CD14-positive monocyte (primary cell): ENCODE measurements at places on chromosomes 1 and 21.

DNA sequence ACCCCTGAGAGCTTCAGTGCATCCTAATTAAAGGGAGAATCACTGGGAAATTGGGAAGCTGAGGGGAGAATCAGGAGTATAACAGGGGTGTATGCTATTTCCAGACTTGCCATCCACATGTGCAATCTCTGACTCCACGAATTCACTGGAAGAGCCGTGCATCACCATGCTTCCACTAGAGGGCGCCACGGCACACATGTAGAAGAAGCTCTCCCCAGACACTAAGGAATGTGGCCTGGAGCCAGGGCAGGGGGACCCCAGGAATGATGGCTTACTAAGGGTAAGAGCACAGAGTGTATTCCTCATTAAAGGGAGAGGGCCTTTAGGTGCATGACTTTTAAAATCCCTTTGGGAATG, 81.5 kb downstream of the ABCA4 start:
- DNase-seq, result peak; percentile 66

DNA sequence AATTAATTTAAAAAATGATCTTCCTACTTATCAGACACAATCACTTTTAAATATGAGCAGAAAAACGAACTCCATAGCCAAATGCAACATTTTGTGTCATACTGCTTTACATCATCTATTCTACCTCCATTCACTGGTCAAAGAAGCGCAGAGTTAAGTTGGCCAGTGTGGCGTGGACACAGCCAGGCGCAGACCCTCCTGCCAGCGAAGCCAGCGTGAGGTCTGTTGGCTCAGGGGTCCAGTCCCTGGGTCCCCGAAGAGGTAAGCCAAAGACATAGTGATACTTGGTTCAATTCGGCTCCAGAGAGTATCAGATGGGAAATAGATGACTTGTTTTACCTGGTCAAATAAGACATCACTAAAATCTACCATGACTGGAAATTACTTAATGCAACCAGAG, 59.2 kb downstream of the B3GALT5 start:
- no peak for DNase-seq

DNA sequence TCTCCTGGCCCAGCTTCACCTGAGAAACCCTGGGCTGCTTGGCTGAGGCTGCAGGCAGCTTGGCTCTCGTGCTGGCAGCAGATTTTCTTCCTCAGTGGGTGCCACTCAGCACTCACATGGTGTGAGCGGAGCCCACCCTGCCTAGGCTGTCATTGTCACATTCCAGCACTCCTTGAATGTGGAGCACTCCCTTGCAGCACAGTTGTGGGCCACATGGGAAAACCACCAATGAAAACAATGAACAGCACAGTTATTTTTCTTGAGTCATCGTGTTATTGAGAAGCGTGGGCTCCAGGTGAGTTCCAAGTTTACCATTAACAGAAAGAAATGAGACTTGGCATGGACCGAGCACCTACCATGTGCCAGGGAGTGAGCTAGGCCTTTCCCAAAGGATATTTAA, 27.2 kb upstream of the TRIM67 start:
- no peak for DNase-seq

DNA sequence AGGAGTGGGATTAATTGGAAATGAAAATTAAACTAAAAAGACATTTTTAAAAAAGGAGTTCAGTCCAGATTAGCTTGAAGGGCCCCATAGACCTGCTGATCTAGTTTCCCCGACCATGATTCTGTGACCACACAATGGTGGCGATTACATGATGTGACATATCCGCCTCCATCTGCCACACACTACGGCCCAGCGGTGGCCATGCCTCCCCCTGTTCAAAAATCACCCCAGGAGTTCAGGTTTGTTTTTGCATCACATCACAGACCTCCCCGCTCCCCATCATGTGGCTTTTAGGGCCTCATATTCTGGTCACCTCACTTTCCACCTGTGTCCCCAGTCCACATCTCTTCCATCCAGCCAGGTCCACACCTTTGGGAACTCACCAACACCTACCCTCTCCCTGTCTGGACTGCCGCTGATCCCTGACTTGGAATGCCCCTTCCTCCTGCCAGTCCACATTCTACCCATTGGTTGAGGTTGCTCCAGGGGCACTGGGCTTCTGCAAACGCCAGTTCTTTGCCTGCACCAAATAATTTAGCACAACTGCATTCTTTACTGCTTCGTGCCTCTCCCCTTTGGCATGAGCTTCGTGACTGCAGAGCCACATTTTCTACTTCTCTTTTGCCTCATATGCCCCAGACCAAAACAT, 38.9 kb downstream of the CD247 start:
- DNase-seq, result no peak

DNA sequence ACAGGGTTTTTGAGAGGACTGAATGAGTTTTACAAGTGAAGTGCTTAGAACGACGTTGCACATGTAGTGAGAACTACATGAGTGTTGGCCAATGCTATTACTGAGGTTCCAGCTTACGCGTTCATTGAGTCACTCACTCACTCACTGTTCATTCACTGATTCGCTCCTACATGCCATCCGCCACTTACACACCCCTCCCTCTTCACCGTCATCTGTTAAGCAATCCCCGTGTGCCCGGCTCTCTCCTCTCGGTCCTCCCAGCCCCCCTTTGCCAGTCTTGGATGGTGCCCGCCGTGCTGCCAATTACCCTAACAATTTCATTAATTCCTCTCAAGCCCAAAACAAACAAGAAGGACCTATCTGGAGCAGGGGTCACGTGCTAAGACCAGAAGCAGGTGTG, 27.3 kb upstream of the EPHA2 start:
- peak; percentile 50 for DNase-seq

- DNase-seq, result no peak
Measured at GRCh38 chr21:24617819-24618218, 989.5 kb downstream of the MRPL39 start.

DNA sequence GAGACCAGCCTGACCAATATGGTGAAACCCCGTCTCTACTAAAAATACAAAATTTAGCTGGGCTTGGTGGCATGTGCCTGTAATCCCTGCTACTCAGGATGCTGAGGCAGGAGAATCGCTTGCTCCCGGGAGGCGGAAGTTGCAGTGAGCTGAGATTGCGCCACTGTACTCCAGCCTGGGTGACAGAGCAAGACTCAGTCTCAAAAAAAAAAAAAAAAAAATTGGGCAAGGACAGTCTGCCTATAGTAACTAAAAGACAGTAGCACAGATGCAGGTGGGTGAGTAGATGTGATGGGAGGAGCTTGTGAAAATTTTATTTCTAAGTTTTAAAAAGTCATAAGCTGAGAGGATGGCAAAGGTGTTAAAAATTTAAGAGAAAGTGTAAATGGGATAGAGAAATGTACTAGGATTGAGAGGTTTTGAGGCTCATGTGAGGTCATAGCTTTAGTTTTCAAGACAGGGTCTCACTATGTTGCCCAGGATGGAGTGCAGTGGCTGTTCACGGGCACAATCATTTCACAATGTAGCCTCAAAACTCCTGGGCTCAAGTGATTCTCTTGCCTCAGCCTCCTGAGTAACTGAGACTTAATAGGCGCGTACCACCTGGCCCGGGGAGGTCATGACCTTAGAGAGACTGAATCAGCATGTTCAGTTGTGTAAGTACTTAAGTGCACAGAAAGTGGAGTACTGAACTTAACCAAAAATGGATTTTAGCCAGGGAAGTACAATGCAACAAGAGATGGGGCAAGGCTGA, 33.7 kb downstream of the PTP4A2 start:
- DNase-seq, result peak; percentile 84

DNA sequence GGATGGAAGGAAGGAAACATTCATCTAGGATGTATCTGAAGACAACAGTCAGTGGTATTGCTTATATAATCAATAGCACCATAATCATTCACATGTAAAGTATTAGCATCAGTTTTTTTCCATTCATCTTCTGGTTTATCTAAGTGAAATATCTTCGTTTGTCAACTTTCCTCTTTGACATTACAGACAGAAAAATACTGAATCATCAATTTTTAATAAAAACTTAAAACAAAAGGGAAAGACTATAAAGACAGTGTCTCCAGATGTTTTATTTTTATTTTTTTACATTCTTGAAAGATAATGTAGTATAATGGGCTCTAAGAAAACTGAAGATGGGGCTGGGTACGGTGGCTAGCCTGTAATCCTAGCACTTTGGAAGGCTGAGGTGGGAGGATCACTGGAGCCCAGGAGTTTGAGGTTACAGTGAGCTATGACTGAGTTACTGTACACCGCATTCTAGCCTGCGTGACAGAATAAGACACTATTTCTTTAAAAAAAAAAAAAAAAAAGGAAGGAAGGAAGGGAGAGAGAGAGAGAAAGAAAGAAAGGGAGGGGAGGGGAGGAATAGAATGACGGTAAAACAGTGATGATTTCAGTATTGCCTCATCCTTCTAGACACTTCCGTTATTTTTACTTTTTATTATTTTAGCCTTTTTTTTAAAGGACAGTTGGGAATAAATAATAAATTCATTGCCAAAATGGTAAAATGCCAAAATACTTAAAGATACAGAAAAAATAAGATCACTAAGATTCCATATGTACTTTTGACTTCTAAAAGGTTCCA, 89.5 kb downstream of the NRIP1 start:
- no peak for DNase-seq

DNA sequence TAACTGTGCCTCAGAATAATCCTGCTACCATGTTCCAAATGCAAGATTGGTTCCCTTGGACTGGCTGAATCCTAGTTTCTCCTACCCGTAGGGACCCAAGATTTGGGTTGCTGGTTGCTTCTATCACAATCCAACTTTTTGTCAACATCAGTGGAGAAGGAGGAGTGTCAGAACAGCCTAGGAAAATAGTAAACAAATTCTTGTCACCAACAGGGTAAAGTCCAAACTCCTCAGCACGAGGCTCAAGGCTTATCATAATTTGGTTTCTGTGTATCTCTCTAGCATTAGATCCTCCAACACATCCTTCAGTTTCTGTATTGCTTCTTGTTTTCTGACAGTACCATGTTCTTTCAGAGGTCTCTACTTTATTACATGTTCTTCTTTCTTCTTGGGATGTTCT, 370.2 kb upstream of the DAB1 start:
- DNase-seq, result no peak

- peak; percentile 58 for DNase-seq
Measured at GRCh38 chr1:66752000-66752592, at the start of gene DYNLT5. DYNLT5 (plus strand) TSS chr1:66752459; CDS start chr1:66754659, 2,200 bp downstream.

GRCh38 chr1:151146072-151146411, 389 bp downstream of the SEMA6C start:
- DNase-seq, result no peak

- no peak for DNase-seq
Measured at GRCh38 chr1:116359060-116359830, 13.8 kb upstream of the ATP1A1 start.

- no peak for DNase-seq
Measured at GRCh38 chr1:58950897-58951296, 167.1 kb upstream of the JUN start.

DNA sequence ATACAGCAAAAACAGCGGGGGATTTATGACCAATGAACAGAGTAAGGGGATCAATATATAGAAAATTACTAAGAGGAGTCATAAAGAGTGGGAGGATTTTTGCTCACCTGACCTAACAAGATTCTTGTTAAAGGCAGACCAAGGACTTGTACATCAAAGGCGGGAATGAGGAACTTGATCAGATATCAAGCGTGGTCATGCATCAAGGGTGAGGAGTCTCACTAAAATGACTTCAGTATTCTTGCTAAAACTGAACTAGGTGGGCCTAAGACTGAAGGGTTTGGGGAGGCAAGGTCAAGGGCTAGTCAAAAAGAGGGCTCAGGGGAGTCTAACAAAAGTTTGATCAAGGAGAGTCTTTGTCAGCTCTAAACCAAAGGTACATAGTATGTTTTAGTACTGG, 2.1 kb downstream of the MOV10 start:
- DNase-seq, result peak; percentile 9

- DNase-seq, result no peak
Measured at GRCh38 chr1:231272880-231273279, 31.9 kb downstream of the GNPAT start.

- DNase-seq, result peak; percentile 55
Measured at GRCh38 chr1:201530741-201531531, 8.0 kb upstream of the NAV1 start.

DNA sequence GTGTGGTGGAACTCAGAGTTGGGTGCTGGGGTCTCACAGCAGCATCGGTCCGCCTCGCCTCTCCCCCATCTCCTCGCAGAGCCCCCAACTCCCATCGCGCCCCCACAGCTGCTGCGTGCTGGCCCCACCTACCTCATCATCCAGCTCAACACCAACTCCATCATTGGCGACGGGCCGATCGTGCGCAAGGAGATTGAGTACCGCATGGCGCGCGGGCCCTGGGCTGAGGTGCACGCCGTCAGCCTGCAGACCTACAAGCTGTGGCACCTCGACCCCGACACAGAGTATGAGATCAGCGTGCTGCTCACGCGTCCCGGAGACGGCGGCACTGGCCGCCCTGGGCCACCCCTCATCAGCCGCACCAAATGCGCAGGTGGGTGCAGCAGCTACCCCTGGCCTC, 24.2 kb downstream of the PTPRU start:
- no peak for DNase-seq

- no peak for DNase-seq
Measured at GRCh38 chr1:26164036-26164860, 4.5 kb downstream of the C1orf232 start.

DNA sequence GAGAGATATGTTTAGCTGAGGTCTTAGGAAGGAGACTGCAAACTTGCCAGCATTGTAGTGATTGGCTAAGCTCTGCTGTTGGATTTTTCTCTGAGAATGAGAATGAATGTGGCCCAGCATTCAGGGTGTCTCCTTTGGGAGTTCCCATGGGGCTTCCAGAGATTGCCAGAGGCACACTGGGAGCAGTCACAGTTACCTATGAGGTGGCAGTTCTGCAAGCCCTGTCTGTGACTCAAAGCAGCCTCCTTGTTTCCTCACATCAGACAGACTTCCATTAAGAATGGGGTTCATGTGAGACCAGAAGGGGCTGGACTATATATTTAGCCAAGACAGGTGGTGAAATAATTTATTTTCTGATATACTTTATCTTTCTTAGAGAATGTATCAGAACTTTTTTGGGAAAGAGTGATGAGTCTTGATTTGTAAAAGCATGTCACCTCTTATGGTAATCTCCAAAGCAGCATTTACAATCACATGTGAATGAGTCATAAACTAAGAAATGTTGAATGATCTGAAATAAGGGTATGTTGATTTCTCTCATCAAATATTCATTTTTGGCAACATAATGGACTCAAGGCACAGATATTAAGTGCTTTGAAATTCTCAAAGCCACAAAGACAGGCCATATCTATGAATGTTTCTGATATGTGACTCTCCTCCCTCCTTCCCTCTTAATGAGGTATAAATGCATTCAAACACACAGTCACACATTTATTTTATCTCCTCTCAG, 9.5 kb upstream of the SLC19A2 start:
- DNase-seq, result peak; percentile 73

- DNase-seq, result no peak
Measured at GRCh38 chr1:7266561-7266960, 481.3 kb downstream of the CAMTA1 start.

GRCh38 chr1:226473325-226473724, 65.4 kb upstream of the PARP1 start:
- no peak for DNase-seq
